ENCODE measurements at places on chromosomes 5 and 9. TPM values are rescaled to one million over a fixed set of nuclear protein-coding genes. Genes with fewer than 3 reads are reported as not detected.

DNA sequence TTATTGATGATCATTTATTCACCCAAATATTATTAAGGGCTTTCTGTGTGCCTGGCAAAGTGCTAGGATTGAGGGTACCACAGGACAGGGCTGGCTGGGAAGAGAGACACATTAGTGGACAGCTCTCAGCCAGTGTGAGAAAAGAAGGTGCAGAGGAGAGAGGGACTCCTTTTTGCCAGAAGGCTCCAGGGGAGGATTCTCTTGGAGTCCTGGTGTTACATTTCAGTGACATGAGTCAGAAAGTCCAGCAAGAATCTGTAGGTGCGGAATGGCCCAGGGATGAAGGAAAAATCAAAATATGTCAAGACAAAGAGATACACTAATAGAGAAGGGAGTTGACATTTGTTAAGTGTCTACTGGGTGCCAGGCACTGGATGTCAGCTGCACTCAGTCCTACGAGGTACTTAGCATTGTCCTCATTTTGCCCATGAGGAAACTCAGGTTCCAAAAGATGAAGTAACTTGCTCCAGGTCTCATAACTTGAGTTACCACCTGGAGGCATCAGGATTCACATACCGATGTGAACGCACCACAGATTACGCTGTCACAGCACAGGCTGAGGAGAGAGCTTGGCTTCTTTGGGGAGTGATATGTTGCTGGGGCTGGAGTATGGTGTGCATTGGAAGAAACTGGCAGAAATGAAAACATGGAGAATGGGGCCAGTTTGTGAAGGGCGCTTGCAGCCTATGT is 60.5 kb downstream of the RASGRF2 start:
- H3K4me1 ChIP-seq = no peaks in the 10 kb centered on the region
- H3K36me3 ChIP-seq = no peaks in the 10 kb centered on the region
- H3K27ac ChIP-seq = no peak overlapping the region
- no peaks in the 10 kb centered on the region for H3K27me3 ChIP-seq

DNA sequence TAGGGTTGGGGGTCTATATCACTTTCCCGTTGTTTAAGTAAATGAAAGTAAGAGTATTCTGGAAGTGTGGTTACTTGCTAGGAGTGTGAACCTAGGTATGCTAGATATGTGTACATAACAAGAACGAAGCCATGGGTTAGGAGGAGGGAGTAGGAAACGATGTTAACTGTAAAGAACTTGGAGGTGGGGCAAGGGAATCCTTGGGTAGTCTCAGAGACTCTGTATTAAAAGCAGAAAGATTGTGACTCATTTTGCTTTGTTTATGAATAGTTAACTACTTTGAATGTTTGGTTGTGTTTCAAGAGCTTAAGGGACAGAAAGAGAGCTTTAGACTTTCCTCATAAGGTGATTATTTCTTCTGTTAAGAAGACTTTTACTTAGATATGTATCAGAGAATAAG is 59.9 kb downstream of the TMEM252 start:
- H3K27me3 ChIP-seq = no peaks in the 10 kb centered on the region
- no peaks in the 10 kb centered on the region for H3K36me3 ChIP-seq
- H3K4me1 ChIP-seq = no peaks in the 10 kb centered on the region
- no peak overlapping the region for H3K27ac ChIP-seq
- no peak for DNase-seq
- no peak overlapping the region for H3K4me3 ChIP-seq

DNA sequence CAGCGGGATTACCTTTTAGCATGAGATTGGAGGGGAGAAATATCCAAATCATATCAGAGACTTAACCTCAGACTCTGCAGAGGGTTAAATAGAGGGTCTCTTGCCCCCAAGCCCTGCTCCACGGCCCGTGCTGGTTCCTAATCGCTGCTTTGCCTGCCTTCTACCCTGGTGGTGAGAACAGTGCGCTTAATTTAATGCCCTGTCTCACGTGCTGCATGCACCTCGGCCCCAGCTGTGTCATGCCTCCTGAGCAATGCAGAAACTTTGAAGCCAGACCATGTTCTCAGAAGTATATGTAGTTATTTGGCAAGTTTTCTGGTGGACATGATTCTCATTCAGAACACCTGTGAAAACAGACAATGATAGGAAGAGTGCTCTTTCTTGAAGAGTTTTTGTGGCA is 1.4 kb downstream of the OTULIN start:
- peak overlapping the region; percentile 69 for H3K4me3 ChIP-seq
- no peak for DNase-seq
- no peaks in the 10 kb centered on the region for H3K4me1 ChIP-seq
- H3K27ac ChIP-seq = no peak overlapping the region

DNA sequence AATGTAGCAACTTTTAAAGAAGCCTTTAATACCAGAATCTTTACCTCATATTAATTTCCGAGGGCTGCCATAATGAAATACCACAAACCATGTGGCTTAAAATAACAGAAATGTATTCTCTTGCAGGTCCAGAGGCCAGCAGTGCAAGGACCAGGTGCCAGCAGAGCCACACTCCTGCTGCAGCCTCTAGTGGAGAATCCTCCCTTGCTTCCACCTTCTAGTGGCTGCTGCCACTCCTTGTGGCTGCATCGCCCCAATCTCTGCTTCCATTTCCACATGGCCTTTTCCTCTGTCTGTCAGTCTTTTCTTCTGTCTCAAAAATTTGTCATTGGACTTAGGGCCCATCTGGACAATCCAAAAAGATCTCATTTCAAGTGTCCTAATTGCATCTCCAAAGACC is 401.5 kb downstream of the EFNA5 start:
- no peaks in the 10 kb centered on the region for H3K4me1 ChIP-seq
- no peaks in the 10 kb centered on the region for H3K36me3 ChIP-seq
- H3K27me3 ChIP-seq = no peaks in the 10 kb centered on the region

GRCh38 chr5:2724031-2724581 is 27.4 kb downstream of the IRX2 start:
- H3K4me1 ChIP-seq = no peaks in the 10 kb centered on the region
- DNase-seq = no peak
- H3K27me3 ChIP-seq = no peaks in the 10 kb centered on the region
- no peaks in the 10 kb centered on the region for H3K36me3 ChIP-seq
- H3K27ac ChIP-seq = no peak overlapping the region

DNA sequence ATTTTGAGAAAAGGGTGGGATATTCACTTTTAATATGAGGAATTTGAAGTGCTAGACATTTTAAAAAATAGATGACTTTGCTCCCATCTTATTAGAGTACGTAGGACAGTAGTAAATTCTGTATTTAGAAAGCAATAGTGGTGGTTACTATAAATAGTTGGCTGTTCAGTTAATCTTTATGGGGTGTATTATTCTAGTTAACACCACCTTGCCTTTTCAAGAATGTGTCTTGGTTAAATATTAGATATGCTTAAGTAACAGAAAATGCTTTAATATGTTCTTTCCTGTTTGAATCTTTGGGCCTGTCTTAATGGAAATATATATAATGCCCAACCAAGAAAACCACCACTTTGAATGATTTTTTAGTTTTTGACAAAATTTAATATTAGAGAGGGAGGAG is 608.7 kb upstream of the FAM174A start:
- DNase-seq = no peak
- no peak overlapping the region for H3K4me3 ChIP-seq
- no peaks in the 10 kb centered on the region for H3K27me3 ChIP-seq

DNA sequence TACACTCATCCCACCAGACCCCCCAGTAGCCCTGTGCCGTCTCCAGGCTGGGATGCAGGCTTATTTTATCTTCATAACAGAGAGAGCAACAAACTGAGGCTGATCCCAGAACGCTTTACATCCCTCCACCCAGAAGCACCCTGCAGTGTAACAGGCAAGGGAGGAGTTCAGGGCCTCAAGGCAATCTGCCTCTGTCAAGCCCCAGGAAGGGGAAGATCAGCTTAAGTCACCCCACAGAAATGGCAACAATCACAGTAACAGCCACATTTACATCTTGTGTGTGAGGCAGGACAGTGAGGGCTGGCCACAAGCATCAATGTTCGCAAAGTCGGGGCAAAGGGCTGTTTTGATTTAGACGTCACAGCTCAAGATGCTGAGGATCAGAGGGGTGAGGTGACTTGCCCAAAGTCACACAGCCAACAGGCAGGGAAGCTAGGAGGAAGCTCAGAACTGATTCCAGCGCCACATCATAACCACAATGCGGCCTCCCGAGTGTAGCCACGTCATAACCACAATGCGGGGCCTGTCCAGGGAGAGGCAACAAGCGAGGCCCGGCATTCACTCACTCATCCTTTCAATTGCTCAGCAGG is 14.4 kb downstream of the STK10 start:
- no peaks in the 10 kb centered on the region for H3K4me1 ChIP-seq
- H3K27me3 ChIP-seq = no peaks in the 10 kb centered on the region
- no peak overlapping the region for H3K4me3 ChIP-seq
- DNase-seq = no peak
- H3K36me3 ChIP-seq = no peaks in the 10 kb centered on the region

DNA sequence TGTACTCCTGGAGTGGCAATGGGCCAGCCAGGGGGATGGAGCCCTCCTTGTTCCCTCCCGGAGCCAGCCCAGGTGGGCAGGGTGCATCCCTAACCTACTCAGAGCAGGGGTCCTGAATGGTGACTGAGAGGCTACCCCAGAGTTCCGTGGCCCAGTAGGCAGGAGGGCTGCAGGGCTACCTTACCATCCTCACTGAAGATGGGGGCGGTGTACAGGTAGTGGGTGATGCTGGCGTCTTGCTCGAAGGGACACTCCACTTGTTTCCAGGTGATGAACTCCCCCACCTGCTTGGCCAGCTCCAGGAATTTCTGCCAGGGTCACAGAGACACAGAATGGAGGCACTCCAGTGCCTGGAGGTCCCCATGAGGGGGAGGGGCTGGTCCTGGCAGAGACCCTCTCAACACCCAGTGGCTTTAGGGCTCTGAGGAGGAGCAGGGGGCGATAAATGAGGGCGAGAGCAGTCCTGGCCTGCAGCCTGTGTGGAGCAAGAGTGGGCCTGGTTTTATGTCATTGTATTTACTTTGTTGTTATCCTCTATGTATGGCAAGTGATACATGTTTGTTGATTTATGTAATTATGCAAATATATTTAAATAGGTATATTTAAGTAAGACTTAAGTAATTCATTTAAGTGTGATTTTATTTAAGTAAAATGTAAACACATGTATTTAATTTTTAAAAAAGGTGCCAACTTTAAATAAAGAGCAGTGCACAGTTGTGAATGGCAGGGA is 39.9 kb upstream of the RNF130 start:
- DNase-seq = no peak
- H3K4me3 ChIP-seq = no peak overlapping the region
- H3K27me3 ChIP-seq = no peaks in the 10 kb centered on the region
- H3K27ac ChIP-seq = no peak overlapping the region
- no peaks in the 10 kb centered on the region for H3K4me1 ChIP-seq

DNA sequence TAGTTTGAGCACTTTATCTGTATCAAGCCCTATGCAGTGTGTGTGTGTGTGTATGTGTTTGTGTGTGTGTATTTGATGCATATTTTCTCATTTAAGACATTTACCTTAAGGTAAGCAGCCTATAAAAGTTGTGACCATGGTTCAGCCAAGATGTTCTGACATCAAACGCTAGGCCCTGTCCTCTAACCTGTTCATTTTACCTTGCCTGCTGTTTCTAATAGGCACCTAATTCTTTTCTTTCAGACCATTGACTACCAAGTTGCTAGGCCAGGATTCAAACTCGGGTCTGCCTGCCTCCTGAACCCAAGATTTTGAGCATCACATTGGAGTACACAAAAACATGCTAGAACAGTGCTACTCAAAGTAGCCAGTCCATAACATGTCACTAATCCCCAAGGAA is 274.5 kb downstream of the PLK2 start:
- no peaks in the 10 kb centered on the region for H3K4me1 ChIP-seq
- no peak for DNase-seq
- no peak overlapping the region for H3K27ac ChIP-seq
- no peaks in the 10 kb centered on the region for H3K27me3 ChIP-seq
- H3K36me3 ChIP-seq = no peaks in the 10 kb centered on the region

DNA sequence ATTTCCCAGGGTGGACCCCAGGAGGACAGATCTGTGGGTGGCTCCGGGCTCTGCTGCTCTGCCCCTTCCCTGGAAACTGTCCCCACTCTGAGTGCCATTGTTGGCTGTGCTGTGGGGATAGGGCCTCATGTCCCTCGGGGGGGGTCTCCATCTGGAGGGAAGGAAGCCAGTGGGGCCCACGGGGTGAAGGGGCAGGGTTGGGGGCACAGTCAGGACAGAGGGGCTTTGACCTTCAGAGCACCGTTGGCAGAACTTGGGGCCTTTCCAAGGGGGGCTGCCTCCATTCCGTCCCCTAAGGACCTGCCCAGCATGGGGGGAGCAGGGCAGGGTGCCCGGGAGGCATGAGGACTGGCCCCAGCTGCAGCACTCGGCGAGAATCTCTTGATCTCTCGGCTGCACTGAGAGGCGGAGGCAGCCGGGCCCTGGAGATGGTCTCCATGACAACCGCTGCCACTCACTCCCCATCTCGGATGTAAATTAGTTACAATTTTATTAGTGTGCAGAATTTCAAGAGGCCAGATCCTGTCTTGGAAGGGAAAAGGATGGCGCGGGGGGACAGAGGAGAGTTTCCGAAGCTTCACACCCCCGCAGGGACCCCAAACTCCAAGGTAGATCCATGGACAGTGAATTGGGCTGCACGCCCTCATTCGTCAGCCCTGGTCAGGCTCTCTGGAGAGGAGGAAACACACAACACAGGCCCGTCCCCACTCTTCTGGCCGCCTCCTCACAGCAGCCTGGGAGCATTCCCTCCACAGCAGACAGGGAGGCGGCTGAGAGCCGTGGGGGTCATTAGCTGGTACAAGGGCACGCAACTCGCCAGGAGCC is 216.2 kb upstream of the IER5L start:
- DNase-seq = no peak
- no peak overlapping the region for H3K27ac ChIP-seq
- H3K36me3 ChIP-seq = no peaks in the 10 kb centered on the region
- no peak overlapping the region for H3K4me3 ChIP-seq
- no peaks in the 10 kb centered on the region for H3K4me1 ChIP-seq

DNA sequence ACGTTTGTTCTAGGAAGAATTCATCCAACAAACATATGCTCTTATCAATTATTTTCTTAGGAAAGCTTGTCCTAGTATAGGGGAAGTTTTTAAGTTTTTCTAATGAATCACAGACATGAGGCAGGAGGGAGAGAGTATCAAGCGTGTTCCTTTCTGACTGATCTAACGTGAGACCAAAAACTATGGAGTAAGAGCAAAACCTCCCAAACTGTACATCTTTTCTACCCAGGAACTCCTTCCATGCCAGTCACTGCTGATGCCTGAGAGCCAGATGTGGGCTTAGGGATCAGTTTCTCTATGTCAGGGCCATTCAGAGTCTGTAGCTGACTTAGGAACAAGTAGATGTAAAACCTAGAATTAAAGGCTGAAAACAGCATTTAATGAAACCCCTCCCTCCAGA is 51.7 kb upstream of the NFIB start:
- DNase-seq = no peak
- peak overlapping the region; percentile 41 for H3K27ac ChIP-seq
- H3K4me3 ChIP-seq = peak overlapping the region; percentile 12
- H3K36me3 ChIP-seq = no peaks in the 10 kb centered on the region
- no peaks in the 10 kb centered on the region for H3K27me3 ChIP-seq

Gene C7
- 109 TPM for total RNA-seq

Gene SAXO1
- total RNA-seq = 0.29 TPM

Gene C8G
- not detected for total RNA-seq

Gene RIGI
- total RNA-seq = 6.4 TPM

Gene NUTM2F
- total RNA-seq = not detected

Gene GLT6D1
- not detected for total RNA-seq

All from breast epithelium (tissue), 4 donors.